NCI-H1436 (cell line): ENCODE measurements at places on chromosomes 12 and 14.

- no peak for DNase-seq
Observed at GRCh38 chr14:19975291-19975690, at the start of gene OR4K15. Gene OR4K15 (plus strand): TSS chr14:19975591. CDS start chr14:19975591, 0 bp downstream.

DNA sequence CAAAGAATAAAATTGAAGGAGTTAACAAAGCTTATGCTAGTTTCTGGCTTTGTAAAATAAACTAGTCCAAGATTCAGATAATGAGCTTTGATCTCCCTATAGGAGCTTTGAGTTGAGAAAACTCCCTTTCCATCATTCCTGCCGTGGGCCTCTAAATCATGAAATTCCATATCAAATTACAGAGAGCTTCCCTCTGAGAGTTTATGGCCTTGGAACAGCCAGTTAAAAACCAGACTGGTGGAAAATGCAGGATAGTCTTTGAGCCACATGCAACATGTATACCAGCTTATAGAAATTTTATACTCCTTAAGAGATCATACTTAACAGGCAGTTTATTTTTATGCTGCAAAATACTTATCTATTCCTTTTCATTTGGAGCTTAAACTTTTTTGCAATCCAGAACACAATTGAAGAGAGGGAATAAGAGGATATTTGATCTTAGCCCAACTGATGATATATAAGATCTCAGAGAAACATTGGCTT lies 175.8 kb upstream of the ATP2B1 start:
- no peak for DNase-seq

DNA sequence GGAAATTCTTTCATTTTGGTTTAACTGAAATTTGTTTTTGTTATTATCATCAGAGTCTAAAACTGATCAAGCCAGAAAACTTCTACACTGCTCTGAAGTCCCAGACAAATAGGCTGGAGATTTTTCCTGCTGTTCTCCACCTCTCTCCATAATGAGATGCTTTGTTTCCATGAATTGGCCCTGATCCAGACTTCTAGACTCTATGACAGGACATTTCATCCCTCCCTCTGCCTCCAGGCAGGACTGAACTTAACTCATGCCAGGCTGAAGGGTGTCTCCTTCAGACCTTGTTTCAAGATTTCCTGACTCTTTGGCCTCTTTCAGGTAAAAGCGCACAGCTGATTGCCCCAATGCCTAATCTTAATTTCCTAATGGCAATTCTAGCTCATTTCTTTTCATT lies 69.1 kb upstream of the HOXC13 start:
- no peak for DNase-seq

GRCh38 chr12:50258167-50258551 lies 25.2 kb downstream of the LIMA1 start:
- DNase-seq: no peak

- no peak for DNase-seq
Observed at GRCh38 chr12:93698307-93699092, 21.3 kb downstream of the CRADD start.

GRCh38 chr14:101019541-101019940 lies 116.0 kb upstream of the RTL1 start:
- no peak for DNase-seq

GRCh38 chr14:79331830-79332229 lies 879.5 kb downstream of the DIO2 start:
- no peak for DNase-seq

DNA sequence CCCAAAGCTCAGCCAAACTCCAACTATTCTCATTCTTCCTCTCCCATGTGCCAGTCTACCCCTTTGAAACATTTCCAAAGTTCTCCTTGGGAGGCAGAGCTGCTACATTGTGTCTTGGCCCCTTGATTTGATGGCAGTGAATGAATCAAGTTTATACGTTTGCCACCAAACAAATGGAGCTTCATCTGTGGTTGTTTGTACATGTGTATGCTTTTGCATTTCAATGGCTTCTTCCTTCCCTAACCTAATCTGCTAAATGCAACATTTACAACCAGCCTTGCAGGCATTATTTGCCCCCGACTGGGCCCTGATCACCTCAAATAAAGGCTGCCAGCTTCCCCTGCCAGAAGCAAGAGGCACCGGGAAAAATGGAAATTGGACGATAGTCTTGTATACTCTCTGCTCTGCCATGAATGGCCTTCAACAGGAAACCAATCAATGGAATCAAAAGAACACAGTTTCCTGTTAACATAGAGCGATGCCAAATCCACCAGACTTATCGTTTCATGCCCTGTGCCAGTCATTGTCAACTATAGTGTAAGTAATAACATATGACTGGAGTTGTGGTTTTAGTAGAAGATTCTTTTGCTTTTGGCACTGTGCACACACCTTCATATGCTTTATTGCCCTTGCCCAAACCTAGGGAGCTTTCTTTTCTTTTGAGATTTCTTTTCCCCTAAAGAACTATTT lies 97.8 kb downstream of the TMEM30B start:
- no peak for DNase-seq

- DNase-seq: no peak
Observed at GRCh38 chr12:81043979-81044740, 33.7 kb upstream of the ACSS3 start.

DNA sequence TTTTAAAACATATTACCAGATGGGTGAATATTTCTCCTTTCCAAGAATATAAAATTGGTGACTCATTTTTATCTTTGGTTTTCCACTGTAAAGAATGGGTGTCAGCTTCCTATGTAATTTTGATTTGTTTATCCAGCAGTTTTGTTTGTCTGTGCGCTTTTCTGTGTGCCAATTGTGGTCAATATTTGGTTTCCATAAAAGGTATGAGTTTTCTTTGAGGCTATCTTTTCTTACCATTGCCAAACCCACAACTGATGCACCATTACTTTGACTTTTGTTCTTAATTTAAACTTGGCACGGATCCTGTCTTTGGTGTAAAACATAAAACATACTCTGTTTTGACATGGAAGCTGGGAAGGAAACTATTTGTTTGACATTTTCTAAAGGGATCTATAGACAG lies 78.8 kb upstream of the NAV3 start:
- DNase-seq: no peak

- no peak for DNase-seq
Observed at GRCh38 chr14:105999361-106000028, 473.1 kb downstream of the TMEM121 start.

GRCh38 chr12:30932881-30933280 lies 6.3 kb downstream of the TSPAN11 start:
- no peak for DNase-seq
